CD4-positive, alpha-beta T cell treated with Interferon gamma for 1 hour (primary cell): ENCODE measurements at places on chromosomes 3 and 15.

DNA sequence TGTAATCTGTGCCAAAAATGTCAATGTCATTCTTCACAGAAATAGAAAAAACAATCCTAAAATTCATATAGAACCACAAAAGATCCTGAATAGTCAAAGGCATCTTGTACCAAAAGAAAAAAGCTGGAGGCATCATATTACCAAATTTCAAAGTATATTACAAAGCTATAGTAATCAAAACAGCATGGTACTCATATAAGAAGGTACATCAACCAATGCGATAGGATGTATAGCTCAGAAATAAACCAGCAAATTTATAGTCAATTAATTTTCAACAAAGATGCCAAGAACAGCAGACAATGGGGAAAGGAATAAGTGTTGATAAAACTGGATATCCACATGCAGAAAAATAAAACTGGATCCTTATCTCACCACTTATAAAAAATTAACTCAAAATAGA, 150.5 kb upstream of the PRICKLE2 start:
- no peak for DNase-seq

GRCh38 chr3:136270179-136270578, 20.0 kb downstream of the PCCB start:
- DNase-seq: no peak

DNA sequence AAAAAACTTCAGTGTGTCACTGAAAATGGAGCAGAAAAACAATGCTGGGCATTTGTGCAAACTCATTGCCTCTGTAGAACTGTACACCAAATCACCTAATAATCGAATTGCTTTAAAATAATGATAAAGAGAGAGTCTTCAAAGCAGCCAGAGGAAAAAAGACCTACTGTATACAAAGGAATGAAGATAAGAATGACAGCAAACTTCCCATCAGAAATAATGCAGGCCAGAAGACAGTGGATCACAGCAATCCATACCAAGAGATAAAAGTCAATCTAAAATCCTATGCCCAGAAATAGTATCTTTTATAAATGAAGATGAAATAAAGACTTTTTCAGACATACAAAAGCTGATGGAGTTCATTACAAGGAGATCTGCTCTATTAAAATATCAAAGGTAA, 134.7 kb upstream of the VEPH1 start:
- no peak for DNase-seq

GRCh38 chr3:138940446-138940845, 6.5 kb downstream of the FOXL2 start:
- no peak for DNase-seq

DNA sequence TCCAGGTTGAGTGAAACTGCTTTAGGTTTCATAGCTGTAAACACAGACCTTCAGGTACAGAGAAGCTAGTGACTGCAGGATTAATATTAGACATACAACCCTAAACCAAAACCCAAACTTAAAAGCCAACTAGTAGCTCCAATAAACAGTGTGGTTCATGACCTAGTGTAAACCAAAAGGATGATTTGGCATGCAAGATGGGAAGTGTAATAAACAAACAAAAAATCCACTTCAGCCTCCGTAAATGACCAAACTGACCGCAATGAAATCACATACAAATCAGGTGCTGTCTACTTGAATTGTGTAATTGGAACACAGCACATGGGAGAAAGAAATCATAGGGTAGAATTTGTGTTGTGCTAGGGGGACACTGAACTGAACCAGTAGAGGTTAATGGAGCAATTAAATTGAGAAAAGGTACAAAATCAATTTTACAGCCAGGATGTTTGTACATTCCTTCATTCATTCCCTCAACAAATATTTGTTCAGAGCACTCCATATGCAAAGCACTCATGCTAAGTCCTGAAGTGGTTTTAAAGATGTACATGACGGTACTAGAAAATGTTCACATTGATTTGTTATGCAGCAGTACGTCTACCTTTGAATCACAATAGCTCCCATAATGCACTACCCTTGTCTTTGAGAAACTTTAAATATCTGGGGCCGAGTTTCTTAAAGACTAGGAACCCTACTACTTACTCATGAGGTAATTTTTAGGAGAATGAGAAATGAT, 21.4 kb upstream of the CHST2 start:
- no peak for DNase-seq
